ENCODE measurements at places on chromosomes 7 and 10.

- peak; percentile 59 for DNase-seq
These were observed 228.6 kb downstream of the FGFR2 start for GRCh38 chr10:121369616-121370015.

DNA sequence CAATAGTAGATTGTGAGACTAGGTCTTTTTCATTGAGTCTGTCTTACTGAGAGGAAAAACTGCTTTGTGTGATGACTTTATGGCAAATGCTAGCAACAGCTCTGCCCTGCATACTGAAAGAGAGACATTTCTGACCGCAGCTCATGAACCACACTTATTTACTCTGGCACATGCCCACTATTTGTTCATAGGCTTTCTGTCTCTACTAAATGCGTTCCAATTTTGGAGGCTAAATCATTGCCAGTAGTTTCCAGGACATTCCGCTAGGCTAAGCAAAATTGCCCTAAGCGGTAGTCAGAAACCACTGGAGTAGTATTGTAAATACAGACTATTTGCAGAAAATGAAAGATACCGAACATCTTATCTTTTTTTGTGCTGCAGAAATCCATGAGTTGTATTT is 55.6 kb upstream of the DLX6 start:
- no peak for DNase-seq

DNA sequence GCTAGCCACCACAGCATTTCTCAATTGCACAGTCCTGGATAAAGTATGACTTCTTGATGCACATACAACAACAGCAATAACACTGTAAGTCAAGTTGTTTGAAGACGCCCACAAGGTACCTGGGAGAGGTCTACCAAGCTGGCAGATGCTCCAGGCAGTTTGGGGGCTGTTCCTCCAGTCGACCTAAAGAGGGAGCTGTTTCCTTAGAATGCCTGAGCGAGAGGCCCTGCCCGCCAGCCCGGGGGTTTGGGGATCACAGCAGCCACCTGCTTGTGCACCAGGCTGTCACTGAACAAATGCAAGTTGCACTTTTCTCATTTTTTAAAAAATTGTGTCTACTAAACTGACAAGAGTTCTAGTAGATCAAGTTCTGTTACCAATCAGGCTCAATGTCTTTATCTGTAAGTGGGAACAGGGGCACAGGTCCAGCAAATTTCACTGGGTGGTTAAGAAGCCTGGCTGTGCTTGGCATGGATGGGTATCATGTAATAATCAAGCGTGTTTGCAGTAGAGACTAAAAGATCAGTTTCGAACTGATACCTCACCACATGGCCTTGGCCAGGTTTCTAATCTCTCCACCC is 193.8 kb upstream of the ADO start:
- DNase-seq = peak; percentile 78

DNA sequence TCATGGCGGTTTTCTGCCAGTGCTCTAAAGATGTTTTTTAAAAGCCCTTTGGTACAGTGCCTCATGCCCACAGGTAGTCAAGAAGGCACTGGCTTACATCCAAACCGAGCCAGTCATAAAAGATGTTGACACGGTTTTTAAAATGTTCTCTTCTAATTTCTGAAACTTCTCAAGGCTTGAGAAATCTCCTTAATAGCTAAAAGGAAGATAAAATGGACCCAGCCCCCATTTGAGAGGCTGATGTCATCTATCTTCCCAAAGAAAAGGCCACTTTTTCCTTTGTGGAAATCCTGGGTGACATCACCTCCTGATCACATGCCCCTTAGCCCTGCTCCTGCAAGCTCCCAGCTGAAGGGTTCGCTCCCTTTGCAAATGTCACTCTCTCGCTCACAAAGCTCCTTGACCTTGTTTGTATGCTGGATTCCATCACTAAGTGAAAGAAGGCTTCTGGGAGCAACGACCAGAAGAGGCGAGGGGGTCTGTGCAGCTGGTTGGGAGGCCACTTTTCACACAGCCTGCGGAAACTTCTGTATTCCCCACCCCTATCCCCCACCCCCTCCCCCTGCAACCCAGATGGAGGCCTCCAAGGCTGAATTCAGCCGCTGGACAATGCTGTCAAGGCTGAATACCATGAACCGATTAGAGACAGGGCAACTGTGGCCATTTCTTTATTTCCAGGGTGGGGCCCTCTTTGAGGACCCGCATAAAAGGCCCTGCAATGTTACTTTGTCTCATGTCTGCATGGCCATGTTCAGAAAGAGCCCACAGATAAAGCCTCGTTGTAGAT is 122.8 kb downstream of the CUBN start:
- DNase-seq = no peak

- no peak for DNase-seq
These were observed 31.2 kb downstream of the GFRA1 start for GRCh38 chr10:116241642-116242410.

GRCh38 chr7:45391618-45392451 is 182.3 kb upstream of the ADCY1 start:
- no peak for DNase-seq

- no peak for DNase-seq
These were observed 74.1 kb upstream of the KCNMA1 start for GRCh38 chr10:77711683-77712049.

GRCh38 chr10:121501796-121502195 is 96.4 kb downstream of the FGFR2 start:
- DNase-seq = no peak

DNA sequence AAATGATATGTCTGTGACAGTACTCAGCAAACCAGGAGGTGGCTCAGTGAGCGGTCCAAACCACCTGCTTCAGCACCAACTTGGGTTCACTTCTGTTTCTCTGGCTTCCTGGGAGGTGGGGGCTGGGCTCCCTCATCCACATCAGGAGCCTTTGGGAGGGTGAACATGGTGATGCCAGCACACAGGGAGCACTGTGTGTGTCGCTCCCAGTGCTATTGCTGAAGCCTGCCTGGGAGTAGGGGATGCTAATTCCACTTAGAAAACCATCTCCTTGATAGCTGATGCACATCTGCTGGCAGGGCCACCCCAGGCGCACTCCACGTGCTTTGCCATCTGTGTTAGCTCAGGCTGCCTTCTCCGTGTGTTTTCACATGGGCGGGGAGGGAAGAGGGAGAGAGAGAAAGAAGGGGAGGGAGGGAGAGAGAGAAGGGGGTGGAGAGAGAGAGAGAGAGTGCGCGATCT is 58.0 kb downstream of the RAMP3 start:
- DNase-seq = peak; percentile 90

DNA sequence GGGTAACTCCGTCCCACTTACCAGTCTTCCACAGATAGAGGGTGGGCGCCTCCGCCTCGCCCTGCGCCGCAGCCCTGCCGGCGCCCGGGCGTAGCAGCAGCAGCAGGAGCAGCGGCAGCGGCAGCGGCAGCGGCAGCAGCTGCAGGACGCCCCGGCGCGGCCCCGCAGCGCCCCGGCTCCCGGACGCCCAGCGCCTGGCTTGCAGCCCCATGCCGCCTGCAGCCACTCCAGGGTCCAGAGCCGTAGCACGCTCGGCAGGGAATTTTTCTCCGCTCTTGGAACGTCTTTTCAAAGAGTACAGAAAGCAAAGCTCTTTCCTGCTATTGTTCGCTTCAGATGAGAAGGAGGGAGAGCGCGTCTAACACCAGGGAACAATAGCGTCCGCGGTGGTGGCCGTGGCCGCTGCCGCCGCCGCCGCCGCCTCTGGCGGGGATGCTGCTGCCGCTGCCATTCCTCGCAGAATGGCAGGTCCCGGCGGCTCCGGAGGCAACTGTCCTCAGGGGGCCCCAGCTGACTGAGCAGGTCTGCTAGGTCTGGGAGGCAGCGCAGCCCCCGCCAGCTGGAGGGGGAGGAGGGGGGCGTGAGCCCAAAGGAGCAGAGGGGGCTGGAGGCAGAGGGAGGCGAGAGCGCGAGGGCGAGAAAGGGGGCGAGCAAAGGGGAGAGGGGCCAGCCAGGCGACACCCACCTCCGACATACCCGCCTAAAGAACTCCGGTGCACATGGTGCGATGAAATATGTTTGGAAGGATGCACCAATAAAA is at the start of gene THSD7A:
THSD7A (minus strand) TSS at position 463 of the 760 bp plus-strand sequence; CDS start at position 211, 252 bp downstream.
- peak; percentile 78 for DNase-seq

GRCh38 chr7:84108787-84109186 is 85.8 kb downstream of the SEMA3A start:
- DNase-seq = no peak

DNA sequence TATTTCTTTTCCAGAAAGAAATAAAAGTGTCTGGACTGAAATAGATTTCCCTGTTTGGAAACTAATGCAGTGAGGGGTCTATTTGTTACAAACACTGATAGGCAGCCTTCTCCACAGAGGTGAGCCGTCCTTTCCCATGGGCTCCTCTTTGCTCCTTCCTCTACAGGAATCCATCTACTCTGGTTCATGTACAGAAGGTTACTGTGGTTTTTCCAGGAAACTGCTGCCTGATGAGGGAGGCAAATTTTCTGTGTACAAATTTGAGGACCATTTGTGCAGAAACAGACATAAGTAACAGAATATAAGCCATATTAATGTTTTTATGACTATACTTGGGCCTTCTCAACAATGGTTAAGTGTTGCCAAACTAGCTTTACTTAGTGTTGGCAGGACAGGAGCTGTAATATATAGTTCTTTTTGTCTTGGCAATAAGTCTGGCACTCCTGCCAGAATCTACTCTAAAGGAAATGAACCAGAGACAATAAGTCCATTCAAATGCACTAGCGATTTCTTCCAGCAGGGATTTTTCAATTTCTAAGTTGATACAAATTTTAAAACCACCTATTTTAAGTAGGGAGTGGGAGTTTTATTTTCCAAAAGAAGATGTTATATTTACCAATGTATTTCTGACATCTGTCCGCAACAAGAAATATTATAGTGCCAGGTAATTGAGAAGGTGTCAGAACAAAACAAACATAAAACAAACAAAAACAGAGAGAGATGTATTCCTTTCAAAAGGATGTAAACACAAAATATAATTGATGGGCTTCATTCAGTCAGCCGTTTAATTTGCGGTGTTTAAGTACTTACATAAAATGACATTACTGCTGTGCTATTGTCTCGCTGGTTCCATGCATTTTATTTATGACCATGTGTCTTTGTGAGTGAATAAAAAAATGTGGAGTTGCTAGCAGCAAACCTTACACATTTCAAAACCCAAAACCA is 91.0 kb upstream of the NFE2L3 start:
- DNase-seq = no peak

DNA sequence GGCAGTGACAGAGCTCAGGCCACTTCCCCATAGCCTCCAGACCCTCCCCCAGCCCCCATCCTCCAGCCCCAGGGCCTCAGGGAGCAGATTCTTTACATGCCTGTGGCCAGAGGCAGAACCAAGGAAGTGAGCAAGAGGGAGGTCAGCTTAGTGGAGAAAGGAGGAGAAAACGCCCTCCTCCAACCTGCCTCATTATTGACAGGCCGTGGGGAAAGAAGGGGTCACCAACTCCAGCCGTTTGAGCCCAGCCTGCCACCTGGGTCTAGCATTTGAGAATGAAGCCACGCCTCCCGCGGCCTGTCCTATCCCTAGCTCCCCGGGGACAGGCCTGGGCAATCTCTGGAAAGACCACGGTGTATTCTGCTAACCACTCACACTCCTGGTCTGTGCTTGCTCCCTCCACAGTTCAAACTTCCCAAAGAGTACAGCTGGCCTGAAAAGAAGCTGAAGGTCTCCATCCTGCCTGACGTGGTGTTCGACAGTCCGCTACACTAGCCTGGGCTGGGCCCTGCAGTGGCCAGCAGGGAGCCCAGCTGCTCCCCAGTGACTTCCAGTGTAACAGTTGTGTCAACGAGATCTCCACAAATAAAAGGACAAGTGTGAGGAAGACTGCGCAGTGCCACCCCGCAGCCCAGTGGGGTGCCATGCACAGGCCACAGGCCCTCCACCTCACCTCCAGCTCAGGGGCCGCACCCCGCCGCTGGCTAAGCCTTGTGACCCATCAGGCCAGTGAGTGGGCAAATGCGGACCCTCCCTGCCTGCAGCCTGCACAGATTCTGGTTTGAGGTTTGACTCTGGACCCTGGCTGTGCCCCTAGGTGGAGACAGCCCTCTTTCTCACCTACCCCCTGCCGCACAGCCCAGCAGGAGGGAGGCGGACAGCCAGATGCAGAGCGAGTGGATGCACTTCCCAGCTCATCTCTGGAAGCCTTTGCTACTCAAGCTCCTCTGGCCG is 14.3 kb upstream of the TRIM8 start:
- no peak for DNase-seq

- peak; percentile 8 for DNase-seq
These were observed 37.8 kb upstream of the ATOH7 start for GRCh38 chr10:68269562-68270290.

DNA sequence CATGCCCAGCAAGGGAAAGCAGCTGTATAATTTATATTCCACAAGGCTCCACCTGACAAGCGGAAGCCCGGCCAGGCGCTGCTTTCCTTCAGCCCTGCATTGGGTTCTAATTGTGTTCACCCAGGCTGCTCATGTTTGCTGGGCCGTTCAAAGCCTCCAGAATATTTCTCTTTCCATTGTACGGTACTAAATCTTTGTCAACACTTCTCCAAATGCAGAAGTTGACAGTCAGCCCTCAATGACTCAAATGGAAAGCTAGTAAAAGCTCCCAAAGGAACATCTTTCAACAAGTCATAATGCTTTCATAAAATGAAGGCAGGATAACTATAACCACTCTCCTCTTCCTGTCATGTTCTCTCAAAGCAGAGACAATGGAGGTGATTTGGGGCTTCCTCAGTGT is 17.8 kb upstream of the CPXM2 start:
- no peak for DNase-seq

GRCh38 chr10:110208614-110209453 is 1.4 kb downstream of the MXI1 start:
- peak; percentile 65 for DNase-seq

DNA sequence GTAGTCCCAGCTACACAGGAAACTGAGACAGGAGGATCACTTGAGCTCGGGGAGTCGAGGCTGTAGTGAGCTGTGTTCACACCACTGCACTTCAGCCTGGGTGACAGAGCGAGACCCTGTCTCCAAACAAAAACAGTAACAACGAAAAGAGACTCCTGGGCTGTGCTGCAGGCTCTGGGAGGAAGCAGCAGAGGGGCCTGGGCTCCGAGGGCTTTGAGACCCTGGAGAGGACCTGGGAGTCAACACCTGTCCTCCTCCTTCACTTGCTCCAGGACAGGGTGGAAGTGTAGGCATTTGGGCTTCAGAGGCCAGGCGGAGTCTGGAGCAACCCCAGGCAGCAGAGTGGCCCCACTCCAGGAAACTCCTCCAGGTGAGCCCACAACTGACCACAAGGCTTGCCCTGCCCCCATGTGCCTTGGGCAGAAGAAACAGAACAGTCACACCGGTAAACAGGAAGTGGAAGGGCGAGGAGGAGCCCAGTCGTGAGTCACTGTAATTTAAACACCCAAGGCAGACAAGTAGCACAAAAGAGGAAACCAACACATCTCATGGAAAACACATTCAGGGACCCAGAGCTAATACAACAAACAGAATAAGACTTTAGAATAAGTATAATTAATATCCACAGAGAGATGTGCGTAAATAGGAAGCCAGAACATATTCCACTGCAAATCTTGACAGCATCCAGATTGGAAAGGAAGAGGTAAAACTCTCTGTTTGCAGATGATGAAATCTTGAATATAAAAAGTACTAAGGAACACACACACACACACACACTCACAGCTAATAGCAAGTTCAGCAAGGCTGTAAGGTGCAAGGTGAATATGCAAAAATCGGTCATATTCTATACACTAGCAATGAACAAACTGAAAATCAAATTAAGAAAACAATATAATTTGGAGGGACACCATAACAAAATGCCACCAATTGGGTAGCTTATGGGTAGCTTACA is 20.5 kb upstream of the RASGEF1A start:
- DNase-seq = no peak
